Ascending aorta (tissue), 2 donors: ENCODE measurements at places on chromosomes 12 and 14.

GRCh38 chr12:113186033-113186365 lies 478 bp downstream of the RITA1 start:
- no peak for DNase-seq

DNA sequence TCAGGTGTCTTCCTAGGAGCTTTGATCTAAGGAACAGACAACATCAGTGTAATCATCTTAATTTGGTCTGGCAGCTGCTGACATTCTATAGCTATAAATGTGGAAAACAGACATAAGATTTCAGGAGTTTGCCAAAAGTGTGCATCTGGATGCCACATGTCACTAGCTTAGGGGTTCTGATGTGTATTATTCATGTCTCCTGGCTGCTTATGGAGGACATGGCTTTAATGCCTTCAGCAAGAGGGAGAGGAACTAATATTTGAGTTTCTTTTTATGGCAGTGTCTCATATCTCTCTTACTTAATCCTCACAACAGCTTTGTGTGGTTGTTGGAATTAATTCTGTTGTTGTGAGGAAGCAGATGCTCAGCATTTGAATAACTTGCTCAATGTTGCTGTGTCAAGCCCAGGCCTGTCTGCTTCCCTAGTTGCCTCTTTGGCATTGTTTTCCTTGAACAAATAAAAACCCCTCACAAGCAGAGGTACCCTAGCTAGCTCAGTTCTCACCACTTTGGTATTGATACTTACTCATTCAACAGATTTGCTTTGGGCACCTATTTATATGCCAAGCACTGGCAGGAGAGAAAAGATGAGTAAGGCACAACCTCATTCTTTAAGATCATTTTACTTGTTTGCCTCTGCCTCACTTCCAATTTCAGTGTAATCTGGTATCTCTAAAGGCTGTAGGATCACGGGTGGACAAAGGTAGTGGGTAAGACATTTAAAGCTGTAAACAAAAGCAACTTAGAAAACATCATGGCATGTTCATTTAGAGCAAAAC lies 39.8 kb upstream of the EID3 start:
- no peak for DNase-seq

GRCh38 chr12:51855586-51856428 lies 7.3 kb upstream of the FIGNL2 start:
- DNase-seq: no peak

GRCh38 chr12:24948757-24949722 lies at the start of gene BCAT1:
TSS of gene BCAT1 (minus strand) at chr12:24949101. CDS start at chr12:24948932, 169 bp downstream.
- peak; percentile 75 for DNase-seq

- DNase-seq: no peak
These were observed 83.9 kb downstream of the STXBP6 start for GRCh38 chr14:24965934-24966578.

DNA sequence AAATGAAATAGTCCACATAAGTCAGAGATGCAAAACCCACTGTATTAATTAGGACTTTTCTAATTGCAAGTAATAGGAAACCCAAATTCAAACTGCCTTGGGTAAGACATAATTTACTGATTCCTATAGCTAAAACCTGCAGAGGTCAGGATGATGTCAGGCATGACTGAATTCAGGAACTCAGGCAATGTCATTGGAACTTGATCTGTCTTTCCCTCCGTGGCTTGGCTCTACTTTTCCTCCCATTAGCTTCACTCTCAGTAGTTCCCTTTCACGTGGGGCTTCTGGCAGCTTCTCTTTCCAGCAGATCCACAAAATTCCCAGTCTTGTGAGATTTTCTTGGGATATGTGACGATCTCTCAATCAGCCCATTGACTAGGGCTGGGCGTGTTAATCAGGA lies 2.4 kb upstream of the JDP2 start:
- no peak for DNase-seq

GRCh38 chr12:75933101-75933500 lies 98.5 kb downstream of the PHLDA1 start:
- DNase-seq: no peak

GRCh38 chr14:104865081-104865630 lies at the start of gene CEP170B:
TSS of gene CEP170B (plus strand) at chr14:104865268. CDS start at chr14:104868451, 3,183 bp downstream.
- DNase-seq: no peak

DNA sequence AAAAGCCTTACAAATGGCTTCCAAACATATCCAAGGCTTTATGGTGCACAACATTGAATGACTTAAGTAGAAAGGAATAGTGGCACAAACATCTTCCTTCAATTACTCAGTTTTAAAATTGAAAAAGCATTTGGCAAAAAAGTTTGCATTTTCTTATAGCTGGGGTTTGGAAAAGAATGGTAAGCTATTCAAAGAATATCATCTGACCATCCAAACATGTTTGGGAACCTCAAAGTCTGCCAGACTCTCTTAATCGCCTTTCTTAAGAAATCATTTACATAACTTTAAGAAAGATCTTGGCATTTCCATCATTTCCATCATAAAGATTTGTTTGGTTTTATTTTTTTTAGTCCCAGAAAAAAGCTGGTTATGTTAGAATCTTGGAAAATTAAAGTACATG lies 210.1 kb upstream of the PELI2 start:
- DNase-seq: no peak

- DNase-seq: no peak
These were observed 493.8 kb downstream of the NPAS3 start for GRCh38 chr14:33432407-33433023.

- no peak for DNase-seq
These were observed 5.6 kb downstream of the MARCHF9 start for GRCh38 chr12:57760347-57760982.

DNA sequence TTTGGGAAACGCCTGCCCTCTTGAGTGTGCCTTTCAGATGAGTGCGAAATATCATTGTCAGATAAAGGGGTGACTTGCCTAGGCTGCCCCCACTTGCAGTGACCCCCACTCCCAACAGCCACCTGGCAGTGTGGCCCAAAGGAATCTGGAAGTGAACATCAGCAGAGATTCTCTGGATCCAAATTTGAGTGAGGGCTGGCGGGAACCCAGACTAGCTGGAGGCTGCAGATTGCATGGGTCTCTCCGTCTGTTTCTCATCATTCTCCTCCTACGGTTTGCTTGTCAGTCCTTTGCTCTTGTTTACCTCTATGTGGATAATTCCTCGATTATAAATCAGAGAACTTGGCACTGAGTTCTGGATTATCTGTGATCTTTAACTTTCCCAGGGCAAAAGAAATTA lies 280.8 kb downstream of the ZFP36L1 start:
- DNase-seq: no peak

DNA sequence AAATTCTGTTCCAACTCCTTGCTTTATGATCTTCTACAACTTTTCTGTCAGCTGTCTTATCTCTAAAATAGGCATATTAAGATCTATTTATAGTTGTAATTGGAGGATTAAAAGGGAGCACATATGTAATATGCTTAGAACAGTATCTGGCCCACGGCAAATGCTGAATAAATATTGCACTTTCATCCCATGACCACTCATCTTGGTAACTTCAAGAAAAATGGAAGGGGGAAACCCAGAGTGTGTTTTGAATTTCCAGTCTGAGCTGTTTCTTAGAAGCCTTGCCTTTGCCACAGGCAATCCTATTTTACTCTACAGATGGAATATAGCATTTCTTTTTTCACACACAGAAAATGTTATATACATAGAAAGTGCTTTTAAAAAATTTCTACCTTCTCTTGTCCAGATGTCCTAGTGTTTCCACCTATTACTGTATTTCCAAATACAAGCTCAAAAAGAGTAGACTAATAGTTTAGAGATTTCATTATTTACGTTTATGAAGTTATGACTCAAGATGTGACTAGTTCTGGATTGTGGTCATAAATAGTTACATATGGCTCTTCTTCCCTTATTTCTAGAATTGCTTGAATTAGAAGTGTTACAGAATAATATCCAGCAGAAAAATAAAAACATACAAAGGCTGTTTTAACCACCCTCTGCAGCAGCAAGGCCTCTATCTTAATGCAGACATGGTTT lies 6.2 kb upstream of the STXBP6 start:
- no peak for DNase-seq

DNA sequence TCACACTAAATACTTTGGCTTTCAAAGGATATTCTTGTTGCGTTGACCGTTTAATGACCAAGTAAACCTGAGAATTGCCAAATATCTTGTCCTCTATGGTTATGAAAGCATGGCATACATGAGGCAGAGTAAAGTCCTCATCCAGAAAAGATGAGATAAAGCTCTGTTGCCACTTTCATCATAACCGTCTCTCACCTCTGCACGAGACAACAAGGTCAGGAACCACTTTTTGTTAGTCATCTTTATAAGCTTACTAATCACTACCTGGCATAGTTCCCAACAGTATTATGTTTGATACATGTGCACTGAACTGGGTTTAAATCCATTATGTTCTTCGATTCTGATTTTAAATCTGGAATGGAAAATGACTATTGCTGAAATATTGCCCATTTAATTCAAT lies 31.3 kb downstream of the PTPRB start:
- no peak for DNase-seq

GRCh38 chr12:55624056-55624455 lies 12.6 kb upstream of the OR10P1 start:
- no peak for DNase-seq

GRCh38 chr12:41769810-41770209 lies 374.9 kb downstream of the GXYLT1 start:
- DNase-seq: no peak

- DNase-seq: no peak
These were observed 179.4 kb downstream of the PHLDA1 start for GRCh38 chr12:75852143-75852542.

GRCh38 chr12:69298947-69299346 lies 49.2 kb upstream of the LYZ start:
- no peak for DNase-seq

DNA sequence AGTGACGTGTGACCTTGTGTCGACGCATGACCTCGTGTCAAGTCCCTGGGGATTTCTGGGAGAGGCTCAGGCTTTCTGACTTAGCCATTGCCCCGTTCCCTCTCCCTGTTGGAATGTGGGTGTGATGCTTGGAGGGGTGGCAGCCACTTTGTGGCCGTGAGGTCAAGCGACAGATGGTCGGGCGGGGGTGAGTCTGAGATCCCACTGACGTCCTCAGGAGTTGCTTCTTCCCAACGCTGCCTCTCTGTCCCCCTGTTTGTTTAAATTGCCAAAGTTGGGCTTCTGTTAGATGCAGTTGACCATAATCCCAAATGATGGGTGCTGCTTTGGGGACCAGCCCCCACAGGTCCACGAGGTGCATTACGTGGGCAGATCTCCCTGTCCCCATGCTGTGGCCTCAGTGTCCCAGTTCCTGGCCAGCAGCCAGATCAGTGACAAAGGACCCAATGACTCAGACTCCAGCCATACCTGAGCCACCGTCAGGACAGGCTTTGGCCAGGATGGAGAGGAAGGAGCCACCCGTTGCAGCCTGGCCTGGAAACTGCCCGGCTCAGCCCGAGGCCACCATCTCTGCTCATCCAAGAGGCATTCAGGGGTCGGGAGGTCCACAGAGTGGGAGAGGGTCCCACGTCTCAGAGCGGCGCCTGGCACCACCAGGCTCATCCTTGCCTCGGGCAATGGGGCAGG lies 34.4 kb upstream of the GALNT9 start:
- DNase-seq: no peak

- DNase-seq: peak; percentile 61
These were observed 10.5 kb downstream of the ZFP36L1 start for GRCh38 chr14:68782091-68782981.

DNA sequence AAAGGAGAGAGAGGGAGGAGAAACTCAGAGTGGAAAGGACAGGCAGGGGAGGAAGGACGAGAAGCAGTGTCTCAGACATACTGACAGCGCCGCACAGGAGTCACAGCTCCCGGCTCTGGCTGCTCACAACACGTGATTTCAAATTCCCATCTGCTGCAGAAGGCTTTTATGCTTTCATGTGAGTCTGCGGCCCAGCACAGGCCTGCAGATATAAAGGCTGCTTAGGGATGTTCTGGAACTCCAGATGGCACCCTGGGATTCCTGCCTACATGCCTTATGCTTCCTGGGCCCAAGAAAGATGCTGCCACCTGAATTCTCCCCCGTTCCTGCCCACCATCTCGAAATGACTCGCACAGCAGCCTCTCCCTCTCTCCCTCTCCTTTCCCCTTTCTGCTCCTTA lies 89.6 kb downstream of the NUAK1 start:
- no peak for DNase-seq

- no peak for DNase-seq
These were observed at the start of gene FAIM2 for GRCh38 chr12:49903700-49904423. TSS of gene FAIM2 (minus strand) at chr12:49903900. CDS start at chr12:49903792, 108 bp downstream.

DNA sequence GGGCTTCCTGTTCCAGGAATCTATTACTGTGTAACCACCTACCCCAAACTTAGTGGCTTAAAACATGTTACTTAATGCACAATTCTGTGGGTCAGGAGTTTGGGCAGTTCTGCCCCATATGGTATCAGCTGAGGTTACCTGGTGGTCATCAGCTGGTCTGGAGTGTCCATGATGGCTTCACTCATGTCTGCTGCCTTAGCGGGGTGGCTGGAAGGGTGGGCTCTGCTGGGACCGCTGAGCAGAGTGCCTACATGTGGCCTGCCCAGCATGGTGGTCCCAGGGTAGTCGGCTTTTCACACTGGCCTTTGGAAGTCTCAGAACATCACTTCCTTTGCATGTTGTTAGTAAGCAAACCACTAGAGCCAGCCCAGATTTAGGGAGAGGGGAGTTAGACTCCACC lies 53.9 kb downstream of the PELI2 start:
- no peak for DNase-seq

DNA sequence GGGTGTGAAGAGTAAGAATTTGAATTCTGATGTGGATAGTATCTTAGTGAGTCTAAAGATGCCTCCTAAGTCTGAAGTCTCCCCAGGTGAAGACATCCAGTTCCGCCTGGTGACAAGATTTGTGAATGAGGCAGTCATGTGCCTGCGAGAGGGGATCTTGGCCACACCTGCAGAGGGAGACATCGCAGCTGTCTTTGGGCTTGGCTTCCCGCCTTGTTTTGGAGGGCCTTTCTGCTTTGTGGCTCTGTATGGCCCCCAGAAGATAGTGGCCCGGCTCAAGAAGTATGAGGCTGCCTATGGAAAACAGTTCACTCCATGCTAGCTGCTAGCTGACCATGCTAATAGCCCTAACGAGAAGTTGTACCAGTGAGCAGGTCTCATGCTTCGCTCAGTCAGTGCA lies 24.6 kb upstream of the AICDA start:
- DNase-seq: no peak

- DNase-seq: no peak
These were observed 1.6 kb downstream of the PAPLN start for GRCh38 chr14:73238941-73239340.

DNA sequence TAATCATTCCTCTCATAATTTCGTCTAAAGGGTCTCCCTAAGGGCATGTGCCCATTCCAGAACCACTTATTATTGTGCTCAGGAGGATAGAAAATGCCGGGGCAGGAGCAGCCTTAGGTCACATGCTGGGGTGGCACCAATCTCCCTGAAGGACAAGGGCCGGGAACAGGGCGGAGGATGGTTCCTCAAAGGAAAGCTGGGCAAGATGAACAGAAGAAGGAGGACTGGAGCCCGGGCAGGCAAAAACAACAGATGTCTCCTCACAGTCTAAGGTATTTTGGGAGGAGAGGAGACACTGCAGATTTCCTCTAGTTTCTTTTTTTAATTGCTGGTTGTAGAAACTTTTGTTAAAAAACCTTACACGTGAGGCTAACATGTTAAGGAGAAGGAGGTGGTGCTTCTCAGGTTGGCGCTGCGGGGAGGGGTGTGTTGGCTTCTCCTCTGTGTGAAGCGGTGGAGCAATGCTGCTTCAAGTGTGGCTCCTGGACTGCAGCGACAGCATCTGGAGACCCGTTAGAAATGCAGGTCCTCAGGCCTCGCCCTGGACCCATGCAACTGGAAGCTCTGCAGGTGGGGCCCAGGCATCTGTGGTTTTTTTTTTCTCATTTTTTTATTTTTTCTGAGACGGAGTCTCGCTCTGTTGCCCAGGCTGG lies 164.8 kb downstream of the AACS start:
- no peak for DNase-seq
